Chondrocyte (in vitro differentiated cells): ENCODE measurements at places on chromosomes 2 and 18. TPM values are rescaled to one million over a fixed set of nuclear protein-coding genes. Genes with fewer than 3 reads are reported as not detected.

CREG2 gene
- total RNA-seq: not detected in 3 replicates

GATA6 gene
- 3.6 to 13.9 TPM (median 13.1 TPM) in 3 replicates for total RNA-seq

DNA sequence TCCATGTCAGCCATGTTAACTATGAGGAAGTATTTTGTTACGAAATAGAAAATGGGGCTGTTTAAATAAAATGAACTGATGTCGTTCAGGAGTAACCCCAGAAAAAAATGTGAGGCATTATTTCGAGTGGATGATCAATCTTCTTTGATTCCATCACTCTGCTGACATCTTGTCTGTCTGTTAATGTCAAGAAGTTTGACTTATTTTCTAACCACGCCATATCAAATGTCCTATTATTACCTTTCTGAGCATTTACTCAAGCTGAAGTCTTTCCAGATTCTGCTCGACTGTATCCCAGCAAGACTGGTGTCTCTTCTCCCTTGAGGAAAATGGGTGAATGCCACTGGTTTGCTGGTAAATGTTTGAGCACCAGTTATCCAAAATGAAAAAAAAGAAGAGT, 672.9 kb upstream of the SOX11 start:
- no peak for DNase-seq

- no peak for DNase-seq
These were observed 104.9 kb upstream of the LHCGR start for GRCh38 chr2:48860380-48860779.

ZNF804A gene
- total RNA-seq: not detected in 3 replicates

KRTCAP3 gene
- 1.1 to 3.6 TPM (median 1.4 TPM) in 3 replicates for total RNA-seq

BMP10 gene
- total RNA-seq: not detected in 3 replicates

GRCh38 chr2:31270131-31270530, 36.2 kb downstream of the EHD3 start:
- no peak for DNase-seq

TEX44 gene
- not detected in 3 replicates for total RNA-seq

GRCh38 chr18:48514786-48515185, 24.0 kb upstream of the CTIF start:
- no peak for DNase-seq
